Hepatic stellate cell (primary cell): ENCODE measurements at places on chromosomes 7 and 10.
A peak's percentile ranks its signal among the peaks of the same experiment; 100 is the strongest.

- no peak for DNase-seq
Measured at GRCh38 chr7:100968031-100968430, 1.3 kb upstream of the MUC12 start.

- DNase-seq: no peak
Measured at GRCh38 chr10:68752711-68753350, 31.8 kb downstream of the CCAR1 start.

GRCh38 chr7:101085162-101085964 lies at the start of gene TRIM56:
Gene TRIM56 (plus strand): TSS chr7:101085481. CDS start chr7:101087313, 1,832 bp downstream.
- DNase-seq: peak; percentile 88

GRCh38 chr10:97226398-97226797 lies 40.6 kb upstream of the SLIT1 start:
- DNase-seq: no peak

- peak; percentile 11 for DNase-seq
Measured at GRCh38 chr7:37833107-37833817, 15.1 kb upstream of the NME8 start.

GRCh38 chr10:132541129-132541528 lies 3.5 kb downstream of the INPP5A start:
- DNase-seq: no peak

- no peak for DNase-seq
Measured at GRCh38 chr7:149734791-149735075, 38.7 kb downstream of the ZNF467 start.

DNA sequence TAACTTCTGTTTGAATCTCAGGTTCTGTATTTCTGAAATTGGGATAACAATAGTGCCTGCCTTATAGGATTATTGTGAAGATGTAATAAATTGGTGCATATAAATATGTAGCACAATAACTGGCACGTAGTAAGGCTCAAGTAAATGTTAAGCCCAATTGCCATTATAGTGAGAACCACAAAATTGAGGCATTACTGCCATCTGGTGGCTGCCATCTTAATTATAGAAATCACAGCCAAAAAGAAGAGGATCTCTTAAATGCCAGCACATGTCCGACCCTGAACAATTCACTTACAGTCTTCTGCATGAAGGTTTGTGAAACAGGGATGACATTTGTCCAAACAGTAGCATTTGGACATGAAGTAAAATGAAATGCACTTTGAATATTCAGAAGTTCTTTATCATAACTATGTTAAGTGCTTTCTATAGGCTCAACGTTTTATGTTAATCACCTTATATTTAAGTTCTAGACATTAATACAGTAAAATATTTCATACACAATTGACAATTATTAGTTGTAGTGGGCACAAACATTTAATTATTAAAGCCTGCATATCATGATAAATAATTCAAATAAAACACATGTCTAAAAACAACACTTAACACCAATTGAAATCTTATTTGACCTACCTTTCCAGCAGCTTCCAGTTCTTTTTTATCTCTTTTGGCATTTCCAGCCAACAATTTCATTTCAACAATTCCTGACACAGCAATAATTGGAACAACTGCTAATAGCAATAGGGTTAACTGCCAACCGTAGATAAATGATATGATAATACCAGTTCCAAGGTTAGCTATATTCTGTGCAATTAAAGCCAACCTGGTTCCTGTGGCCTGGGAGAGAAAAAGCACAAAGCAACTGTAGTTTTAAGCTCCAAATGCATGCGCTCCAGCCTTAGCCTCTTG lies 58.5 kb downstream of the ABCB4 start:
- peak; percentile 4 for DNase-seq

- DNase-seq: no peak
Measured at GRCh38 chr10:130509881-130510689, 373.9 kb downstream of the GLRX3 start.

DNA sequence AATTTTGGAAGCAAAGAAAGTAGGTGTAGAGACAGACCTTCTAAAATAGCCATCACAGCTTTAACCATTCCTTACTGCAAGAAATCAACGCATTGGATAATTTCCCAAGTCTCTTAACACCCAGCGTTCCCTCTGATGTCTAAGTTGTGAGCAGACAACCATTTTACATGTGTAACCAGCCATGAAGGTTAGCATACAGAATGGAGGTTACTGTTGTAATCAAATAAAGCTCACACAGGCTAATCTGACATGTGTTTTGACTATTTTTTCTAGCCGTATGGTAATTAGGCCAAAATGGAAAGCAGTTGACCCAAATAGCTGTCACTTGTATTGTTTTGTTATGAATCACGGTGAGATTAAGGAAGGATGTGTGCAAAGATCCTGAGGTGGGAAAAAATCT lies 336.4 kb downstream of the RNLS start:
- DNase-seq: no peak

DNA sequence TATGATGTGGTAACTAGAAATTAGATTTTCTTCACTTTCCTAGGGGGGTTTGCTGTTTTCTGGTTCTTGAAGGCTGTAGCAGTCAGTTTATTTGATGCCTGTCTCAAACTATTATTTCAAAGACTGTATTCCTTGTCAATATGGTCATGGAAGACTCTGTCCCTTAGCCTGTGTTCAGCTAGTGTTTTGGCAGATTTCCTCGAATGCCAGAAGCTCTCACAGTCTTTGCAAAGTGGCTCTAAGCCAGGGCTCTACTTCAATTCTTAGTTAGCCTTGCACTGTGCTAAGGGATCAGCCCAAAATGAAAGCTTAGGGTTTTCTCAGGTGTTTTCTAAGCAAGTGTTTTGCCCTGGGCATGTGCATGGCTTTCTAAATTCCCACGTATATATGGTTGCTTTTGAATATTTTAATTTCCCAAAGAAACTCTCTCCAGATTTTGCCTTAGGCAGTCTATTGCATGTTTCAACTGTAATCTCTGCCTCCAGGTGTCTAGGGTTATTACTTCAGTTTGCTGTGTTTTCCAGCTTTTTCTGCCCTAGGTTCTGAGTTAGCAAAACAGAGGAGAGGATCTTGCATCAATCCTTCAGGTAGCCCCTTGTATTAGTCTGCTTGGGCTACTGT lies 7.2 kb upstream of the C1GALT1 start:
- DNase-seq: no peak

DNA sequence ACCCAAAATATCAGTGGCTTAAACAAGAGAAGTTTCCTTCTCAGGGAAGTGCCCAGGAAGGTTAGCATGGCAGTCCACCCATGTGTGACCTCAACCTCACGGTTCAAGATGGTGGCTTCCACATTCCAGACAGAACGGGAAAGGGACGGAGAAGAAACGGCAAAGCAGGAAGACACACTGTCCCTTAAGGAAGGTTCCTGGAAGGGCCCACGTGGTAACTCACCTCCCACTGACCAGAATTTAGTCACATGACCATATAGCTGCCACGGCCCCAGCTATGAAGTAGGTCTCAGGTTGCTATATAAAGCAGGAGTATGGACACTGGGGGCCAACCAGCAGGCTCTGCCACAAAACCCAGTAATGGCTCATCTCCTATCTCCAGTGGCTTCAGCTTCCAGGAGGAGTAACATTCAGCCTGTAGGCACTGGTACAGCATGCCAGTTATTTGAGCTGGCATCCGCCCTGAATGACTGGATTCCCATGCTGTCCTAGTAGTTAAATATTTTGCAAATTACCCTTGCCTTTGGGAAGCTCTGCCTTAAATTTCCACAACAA lies 278.5 kb upstream of the KLF14 start:
- no peak for DNase-seq

DNA sequence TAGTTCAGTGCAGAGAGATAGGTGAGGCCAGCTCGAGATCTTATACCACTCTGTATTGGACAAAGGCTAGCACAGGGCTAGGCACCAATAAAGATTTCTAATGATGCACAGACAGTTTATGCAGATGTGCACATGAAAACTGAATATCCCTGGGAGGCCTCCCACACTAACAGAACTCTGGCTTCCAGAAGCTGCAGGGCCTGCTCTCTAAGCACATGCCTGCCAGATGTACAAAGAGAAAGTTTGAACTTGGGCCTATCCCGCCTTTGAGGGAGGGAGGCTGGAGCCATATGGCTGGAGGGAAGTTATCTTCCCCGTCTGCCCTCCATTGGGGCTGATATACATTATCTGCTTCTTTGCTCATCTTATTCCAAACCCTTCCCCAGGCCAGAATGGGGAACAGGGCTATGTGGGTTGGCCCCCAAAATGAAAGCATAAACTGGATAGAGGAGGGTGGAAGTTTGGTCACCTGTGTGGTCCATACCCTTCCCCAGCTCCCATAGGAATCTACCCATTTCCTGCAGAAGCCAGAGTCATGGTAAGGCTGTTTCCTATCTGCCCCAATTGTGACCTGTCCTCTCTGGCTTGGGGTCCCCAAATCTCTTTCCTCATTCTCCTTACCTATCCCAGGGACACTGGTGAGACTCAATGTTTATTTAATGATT lies 3.8 kb downstream of the KAZALD1 start:
- DNase-seq: peak; percentile 37

- no peak for DNase-seq
Measured at GRCh38 chr7:20470082-20470481, 139.4 kb downstream of the ITGB8 start.

DNA sequence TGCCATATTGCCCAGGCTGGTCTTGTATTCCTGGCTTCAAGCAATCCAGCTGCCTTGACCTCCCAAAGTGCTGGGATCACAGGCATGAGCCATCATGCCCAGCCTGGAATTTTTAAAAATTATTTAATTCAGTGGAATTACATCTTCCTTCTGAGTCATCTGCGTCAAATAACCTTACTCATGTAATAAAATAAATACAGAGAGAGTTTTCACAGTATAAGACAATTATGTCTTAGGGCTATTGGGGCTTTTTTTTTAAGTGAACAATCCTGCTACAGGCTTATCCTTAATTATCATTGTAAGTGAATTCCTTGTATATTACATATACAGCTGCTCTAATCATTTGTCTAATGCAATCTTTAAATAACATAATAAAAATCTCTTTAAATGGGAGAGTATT lies 108.3 kb downstream of the MAPK8 start:
- DNase-seq: peak; percentile 14

DNA sequence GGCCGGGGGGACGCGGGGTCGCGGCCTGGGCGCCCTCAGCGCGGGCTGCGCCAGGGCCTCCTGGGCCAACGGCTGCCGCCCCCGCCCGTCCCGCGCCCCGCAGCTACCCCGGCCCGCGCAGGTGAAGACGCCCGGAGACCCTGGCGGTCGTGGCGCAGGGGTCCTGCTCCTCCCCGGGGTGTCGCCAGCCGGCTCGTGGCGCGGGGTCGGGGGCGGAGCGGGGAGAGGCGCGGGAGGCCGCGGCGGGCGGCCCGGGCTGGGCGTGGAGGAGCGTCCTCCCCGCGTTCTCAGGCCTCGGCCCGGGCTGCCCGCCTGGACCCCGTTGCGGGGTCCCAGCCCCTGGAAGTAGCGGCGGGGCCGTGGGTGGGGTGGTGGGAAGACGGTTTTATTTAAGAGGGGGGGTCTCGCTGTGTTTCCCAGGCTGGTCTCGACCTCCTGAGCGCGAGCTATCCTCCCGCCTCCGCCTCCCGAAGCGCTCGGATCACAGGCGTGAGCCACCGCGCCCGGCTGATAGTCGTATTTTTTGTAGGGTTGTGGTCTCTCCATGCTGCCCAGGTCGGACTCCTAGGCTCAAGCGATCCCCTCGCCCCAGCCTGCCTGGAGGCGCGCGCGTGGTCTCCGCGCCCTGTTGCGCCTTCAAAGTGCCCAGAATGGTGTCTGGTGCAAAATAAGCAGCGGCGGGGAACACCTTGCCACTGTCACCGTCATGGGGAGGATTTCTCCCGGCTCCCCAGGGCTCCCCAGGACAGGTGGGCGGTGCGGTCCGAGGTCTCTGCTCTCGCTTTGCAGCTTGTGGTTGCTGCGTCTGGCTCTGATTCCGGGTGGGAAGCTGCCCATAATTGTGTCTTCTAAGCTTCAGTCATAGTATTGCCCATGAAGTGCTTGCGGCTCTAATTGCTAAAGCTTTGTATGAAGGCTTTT lies 15.3 kb upstream of the SUN1 start:
- DNase-seq: no peak

- no peak for DNase-seq
Measured at GRCh38 chr10:71486484-71487114, 89.9 kb downstream of the CDH23 start.
